ENCODE measurements at places on chromosomes 6 and 20. TPM values are rescaled to one million over a fixed set of nuclear protein-coding genes. Genes with fewer than 3 reads are reported as not detected.

HEY2 gene
- 16.0 TPM for total RNA-seq

INSM1 gene
- 0.50 TPM for total RNA-seq

MCCD1 gene
- total RNA-seq: not detected

RAD21L1 gene
- total RNA-seq: 0.28 TPM

SCUBE3 gene
- 4.4 TPM for total RNA-seq

DNAH8 gene
- 0.06 TPM for total RNA-seq

ANKRD66 gene
- total RNA-seq: 3.5 TPM

DEFB132 gene
- not detected for total RNA-seq

RALGAPB gene
- 32.8 TPM for total RNA-seq

KCNG1 gene
- 2.6 TPM for total RNA-seq

ZBTB12 gene
- 8.6 TPM for total RNA-seq

MATN4 gene
- total RNA-seq: 21.2 TPM

MPIG6B gene
- total RNA-seq: not detected

VSTM2L gene
- total RNA-seq: 32.2 TPM

DEFB112 gene
- not detected for total RNA-seq

SAMD3 gene
- total RNA-seq: 5.9 TPM

C4B gene
- 113 TPM for total RNA-seq

CCDC170 gene
- total RNA-seq: 3.2 TPM

LZTS3 gene
- total RNA-seq: 21.4 TPM

POFUT1 gene
- 21.3 TPM for total RNA-seq

IYD gene
- total RNA-seq: not detected

TRIM40 gene
- not detected for total RNA-seq

DACT2 gene
- 11.7 TPM for total RNA-seq

VSX1 gene
- total RNA-seq: 0.11 TPM

MYCT1 gene
- total RNA-seq: 13.0 TPM

OTOR gene
- total RNA-seq: not detected

EGFL8 gene
- total RNA-seq: 124 TPM

MAFB gene
- total RNA-seq: 7.9 TPM

OR2H1 gene
- not detected for total RNA-seq

GNAS-AS1 gene
- total RNA-seq: 0.30 TPM

PCSK2 gene
- 19.6 TPM for total RNA-seq

RNF217 gene
- total RNA-seq: 22.4 TPM

WFDC10B gene
- not detected for total RNA-seq

LAMA4 gene
- total RNA-seq: 317 TPM

SMOC2 gene
- 96.0 TPM for total RNA-seq

SRMS gene
- total RNA-seq: not detected

HSPA1L gene
- total RNA-seq: 4.8 TPM

RIMS1 gene
- 128 TPM for total RNA-seq

ANGPT4 gene
- 0.30 TPM for total RNA-seq

SGK2 gene
- 6.4 TPM for total RNA-seq

ELOVL4 gene
- 11.0 TPM for total RNA-seq

TFAP2D gene
- total RNA-seq: not detected

PLG gene
- total RNA-seq: not detected

CGAS gene
- total RNA-seq: 7.4 TPM

TRIM31 gene
- total RNA-seq: not detected

TSHZ2 gene
- 33.0 TPM for total RNA-seq

CASS4 gene
- 1.3 TPM for total RNA-seq

SLC44A4 gene
- total RNA-seq: 0.20 TPM

TULP1 gene
- total RNA-seq: 1.3 TPM

MEP1A gene
- total RNA-seq: not detected

KIF13A gene
- 50.8 TPM for total RNA-seq
